Endodermal cell (in vitro differentiated cells): ENCODE measurements at places on chromosomes 13 and 19. TPM values are rescaled to one million over a fixed set of nuclear protein-coding genes. Genes with fewer than 3 reads are reported as not detected.
A peak's percentile ranks its signal among the peaks of the same experiment; 100 is the strongest.

TARM1 gene
- total RNA-seq = not detected in 3 replicates

GRCh38 chr13:42681326-42682100 is 99.9 kb upstream of the FAM216B start:
- no peak for DNase-seq
- no peaks in the 10 kb centered on the region for H3K36me3 ChIP-seq
- H3K4me3 ChIP-seq = no peak overlapping the region
- no peaks in the 10 kb centered on the region for H3K27me3 ChIP-seq
- no peak overlapping the region for H3K27ac ChIP-seq
- peaks cover 5% of the 10 kb centered on the region for H3K4me1 ChIP-seq

DNA sequence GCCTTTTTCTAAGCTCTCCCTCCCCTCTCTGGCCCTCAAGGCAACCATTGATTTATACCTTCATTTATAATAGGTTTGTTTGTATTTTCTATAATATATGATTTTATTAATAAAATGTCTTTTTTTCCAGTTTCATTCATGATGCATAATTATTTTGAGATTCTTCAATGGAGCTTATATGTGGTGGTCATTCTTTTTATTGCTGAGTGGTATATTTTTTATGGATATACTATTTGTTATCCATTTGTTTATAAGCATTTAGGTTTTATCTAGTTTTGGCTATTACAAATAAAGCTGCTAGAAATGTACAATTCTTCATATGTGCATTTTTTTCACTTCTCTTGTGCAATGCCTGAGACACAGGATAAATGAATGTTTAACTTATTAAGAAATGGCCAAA is 10.8 kb downstream of the ZNF211 start:
- H3K4me1 ChIP-seq = no peaks in the 10 kb centered on the region
- DNase-seq = no peak
- peaks cover 44% of the 10 kb centered on the region for H3K36me3 ChIP-seq
- no peak overlapping the region for H3K4me3 ChIP-seq
- H3K27me3 ChIP-seq = no peaks in the 10 kb centered on the region

DNA sequence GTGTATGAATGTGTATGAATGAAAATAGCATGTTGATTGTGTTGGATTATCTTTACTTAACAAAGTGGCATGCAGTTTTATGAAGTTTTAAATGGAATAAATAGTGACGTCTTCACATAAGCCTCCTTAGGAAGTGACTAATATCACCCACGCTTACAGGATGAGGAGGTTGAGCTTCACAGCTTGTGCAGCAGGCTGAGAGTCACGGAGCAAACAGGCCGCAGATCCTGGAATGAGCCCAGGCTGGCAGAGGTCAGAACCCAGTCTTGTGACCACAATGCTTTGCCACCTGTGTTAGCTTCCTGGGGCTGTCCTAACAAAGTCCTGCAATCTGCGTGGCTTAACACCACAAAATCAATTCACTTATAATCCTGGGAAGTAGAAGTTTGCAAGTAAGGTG is 20.8 kb downstream of the LAIR2 start:
- no peaks in the 10 kb centered on the region for H3K4me1 ChIP-seq
- H3K27me3 ChIP-seq = no peaks in the 10 kb centered on the region
- no peak overlapping the region for H3K4me3 ChIP-seq

- H3K4me3 ChIP-seq = no peak overlapping the region
- no peaks in the 10 kb centered on the region for H3K36me3 ChIP-seq
- peaks cover 53% of the 10 kb centered on the region for H3K27me3 ChIP-seq
Observed at GRCh38 chr13:66222926-66223325, 1007.2 kb downstream of the PCDH9 start.

GRCh38 chr13:109883181-109884180 is 97.1 kb upstream of the IRS2 start:
- DNase-seq = no peak
- no peaks in the 10 kb centered on the region for H3K4me1 ChIP-seq
- H3K36me3 ChIP-seq = no peaks in the 10 kb centered on the region
- H3K27ac ChIP-seq = no peak overlapping the region
- H3K27me3 ChIP-seq = no peaks in the 10 kb centered on the region

ZNF471 gene
- 0.07 TPM in 1 of 2 replicates, not detected in the other for total RNA-seq

DNA sequence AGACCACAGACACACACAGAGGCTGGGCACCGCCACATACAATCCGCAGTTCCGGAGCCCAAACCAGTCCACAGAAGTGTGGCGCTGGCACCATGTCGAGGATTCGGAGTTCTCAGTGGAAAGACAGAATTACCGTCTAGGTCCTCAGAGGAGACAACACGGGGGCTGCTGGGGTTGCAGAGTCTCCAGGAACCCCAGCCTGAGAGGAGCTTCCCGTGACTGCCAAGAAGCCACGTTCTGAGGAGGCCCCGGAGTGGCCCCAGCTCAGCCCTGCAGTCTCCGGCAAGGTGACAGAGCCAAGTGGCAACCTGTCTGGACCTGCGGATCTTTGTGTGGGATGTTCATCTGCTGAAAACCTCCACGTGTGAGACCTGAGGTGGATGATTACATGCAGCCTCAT is 7.3 kb upstream of the ADPRHL1 start:
- no peak overlapping the region for H3K27ac ChIP-seq
- H3K36me3 ChIP-seq = peaks cover 82% of the 10 kb centered on the region
- H3K27me3 ChIP-seq = no peaks in the 10 kb centered on the region
- no peak overlapping the region for H3K4me3 ChIP-seq

DNA sequence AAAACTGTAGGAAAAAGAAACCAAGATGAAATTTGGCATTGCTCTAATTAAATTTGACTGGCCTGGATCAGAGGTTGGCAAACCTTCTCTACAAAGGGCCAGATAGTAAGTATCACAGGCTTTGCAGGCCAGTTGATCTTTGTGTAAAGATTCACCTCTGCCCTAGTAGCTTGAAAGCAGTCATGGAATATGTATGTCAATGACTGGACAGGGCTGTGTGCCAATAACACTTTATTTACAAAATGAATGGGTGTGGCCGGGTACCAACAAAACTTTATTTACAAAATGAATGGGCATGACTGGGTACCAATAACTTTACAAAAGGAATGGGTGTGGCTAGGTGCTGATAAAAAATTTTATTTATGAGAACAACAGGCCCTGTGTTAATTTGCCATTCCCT is 20.0 kb downstream of the SIN3B start:
- no peak overlapping the region for H3K27ac ChIP-seq
- DNase-seq = no peak
- no peak overlapping the region for H3K4me3 ChIP-seq
- H3K36me3 ChIP-seq = peaks cover 93% of the 10 kb centered on the region

LGALS7 gene
- total RNA-seq = 0.97 and 1.8 TPM in 2 replicates

DNA sequence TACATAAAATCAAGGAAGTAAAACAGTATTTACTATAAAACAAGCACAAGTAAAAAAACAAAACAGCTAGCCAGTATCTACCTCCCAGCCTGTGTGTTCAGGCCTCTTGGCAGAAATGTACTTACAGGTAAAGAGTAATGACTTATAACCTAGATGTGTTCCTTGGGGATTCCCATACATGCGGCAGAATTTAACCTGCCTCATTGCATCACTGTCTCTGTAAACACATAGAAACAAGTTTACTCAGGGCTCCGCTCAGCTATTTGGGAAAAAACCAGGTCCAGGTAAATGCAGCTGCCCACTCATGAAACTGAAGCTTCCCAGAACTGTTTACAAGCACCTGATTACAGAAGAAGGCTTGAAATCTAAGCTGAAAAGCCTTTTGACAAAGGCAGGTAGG is 50.7 kb upstream of the SERP2 start:
- no peak for DNase-seq
- no peaks in the 10 kb centered on the region for H3K27me3 ChIP-seq
- H3K27ac ChIP-seq = no peak overlapping the region
- no peaks in the 10 kb centered on the region for H3K4me1 ChIP-seq
- no peaks in the 10 kb centered on the region for H3K36me3 ChIP-seq

- peaks cover 8% of the 10 kb centered on the region for H3K4me1 ChIP-seq
- H3K36me3 ChIP-seq = no peaks in the 10 kb centered on the region
- peak overlapping the region; percentile 72 for H3K4me3 ChIP-seq
- peak; percentile 87 for DNase-seq
Observed at GRCh38 chr13:113152984-113153809, 5.3 kb upstream of the PROZ start.

GRCh38 chr13:24307211-24308067 is 1.9 kb upstream of the C1QTNF9 start:
- H3K27ac ChIP-seq = no peak overlapping the region
- peak; percentile 57 for DNase-seq

- no peaks in the 10 kb centered on the region for H3K36me3 ChIP-seq
- H3K27me3 ChIP-seq = peaks cover 35% of the 10 kb centered on the region
- H3K4me3 ChIP-seq = no peak overlapping the region
- no peak for DNase-seq
Observed at GRCh38 chr13:46479283-46479682, 73.7 kb upstream of the LRCH1 start.

DNA sequence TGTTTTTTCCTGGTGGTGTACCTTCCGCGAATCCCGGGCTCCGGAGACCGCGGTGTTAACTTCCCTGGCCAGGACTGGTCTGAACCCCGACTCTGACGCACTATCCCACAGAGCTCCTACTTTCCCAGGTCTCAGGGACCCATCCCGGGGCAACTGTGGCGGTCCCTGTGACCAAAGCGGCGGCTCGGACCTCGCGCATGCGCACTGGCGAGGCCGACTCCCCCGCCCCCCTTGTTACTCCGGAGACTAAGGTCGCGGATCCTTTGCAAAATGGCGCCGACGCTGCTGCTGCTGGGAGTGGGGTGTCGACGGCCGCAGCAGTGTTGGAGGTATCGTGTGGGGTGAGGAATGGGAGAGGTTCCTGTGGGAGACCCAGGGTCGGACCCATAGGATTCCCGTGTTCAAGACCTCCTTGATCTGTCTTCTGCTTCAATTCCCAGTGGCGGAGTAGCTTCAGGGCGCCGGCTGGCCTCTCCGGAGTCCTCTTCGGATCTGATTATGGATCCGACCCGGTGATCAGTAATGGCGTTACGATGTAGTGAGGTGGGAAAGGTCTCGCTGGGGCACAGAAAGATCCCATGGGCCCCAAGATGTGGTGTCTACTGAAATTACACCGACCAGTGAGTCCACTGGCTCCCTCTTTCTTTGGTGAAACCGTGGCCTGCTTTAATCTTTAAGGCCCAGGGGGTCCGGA is 66.6 kb upstream of the ZNF527 start:
- H3K27me3 ChIP-seq = no peaks in the 10 kb centered on the region
- no peak overlapping the region for H3K27ac ChIP-seq
- peak; percentile 87 for DNase-seq
- no peaks in the 10 kb centered on the region for H3K4me1 ChIP-seq

DNA sequence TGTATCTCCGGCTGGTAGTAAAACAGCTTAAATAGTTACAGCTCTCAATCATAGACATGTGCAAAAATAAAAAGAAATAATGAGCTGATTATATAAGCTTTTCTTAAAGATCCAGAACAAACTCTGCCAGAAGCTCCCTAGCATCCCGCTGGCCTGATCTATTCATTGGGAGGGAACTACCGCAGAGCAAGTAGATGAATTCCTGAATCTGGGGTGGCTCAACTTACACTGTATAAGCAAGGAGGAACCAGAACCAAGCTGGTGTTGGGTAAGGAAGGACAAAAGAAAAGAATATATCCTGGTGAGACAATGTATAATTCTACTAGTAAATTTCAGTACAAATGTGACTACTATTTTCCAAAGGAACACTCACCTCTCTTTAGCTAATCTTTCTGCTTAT is 1122.2 kb downstream of the OLFM4 start:
- no peaks in the 10 kb centered on the region for H3K4me1 ChIP-seq
- no peak for DNase-seq
- H3K4me3 ChIP-seq = no peak overlapping the region
- H3K27ac ChIP-seq = no peak overlapping the region
- no peaks in the 10 kb centered on the region for H3K36me3 ChIP-seq

DNA sequence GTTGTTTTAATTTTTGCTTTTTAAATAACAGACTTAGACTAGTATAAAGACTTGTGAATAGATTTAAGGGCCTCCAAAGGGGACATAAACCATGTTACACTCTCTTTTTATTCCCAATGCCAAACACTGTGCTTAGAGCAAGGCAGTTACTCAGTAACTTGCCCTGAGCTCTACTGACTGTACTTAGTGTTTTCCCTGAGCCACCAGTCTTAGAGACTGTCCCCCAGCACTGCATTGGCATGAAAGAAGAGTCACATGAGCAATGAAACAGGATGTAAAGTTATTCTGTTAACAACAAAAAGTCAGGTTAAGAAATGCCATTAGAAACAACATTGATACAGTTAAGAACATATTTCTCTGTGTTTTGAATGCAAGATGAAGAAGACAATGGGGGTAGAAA is 187.9 kb downstream of the TBC1D4 start:
- peaks cover 72% of the 10 kb centered on the region for H3K27me3 ChIP-seq
- H3K4me3 ChIP-seq = no peak overlapping the region
- no peak for DNase-seq
- peaks cover 1% of the 10 kb centered on the region for H3K4me1 ChIP-seq
- H3K27ac ChIP-seq = no peak overlapping the region
- H3K36me3 ChIP-seq = no peaks in the 10 kb centered on the region

CCDC122 gene
- total RNA-seq = 10.2 and 11.4 TPM in 2 replicates
